ENCODE measurements at places on chromosomes 16 and 17.

GRCh38 chr16:58329135-58329534, 34.3 kb upstream of the PRSS54 start:
- peak; percentile 2 for DNase-seq

DNA sequence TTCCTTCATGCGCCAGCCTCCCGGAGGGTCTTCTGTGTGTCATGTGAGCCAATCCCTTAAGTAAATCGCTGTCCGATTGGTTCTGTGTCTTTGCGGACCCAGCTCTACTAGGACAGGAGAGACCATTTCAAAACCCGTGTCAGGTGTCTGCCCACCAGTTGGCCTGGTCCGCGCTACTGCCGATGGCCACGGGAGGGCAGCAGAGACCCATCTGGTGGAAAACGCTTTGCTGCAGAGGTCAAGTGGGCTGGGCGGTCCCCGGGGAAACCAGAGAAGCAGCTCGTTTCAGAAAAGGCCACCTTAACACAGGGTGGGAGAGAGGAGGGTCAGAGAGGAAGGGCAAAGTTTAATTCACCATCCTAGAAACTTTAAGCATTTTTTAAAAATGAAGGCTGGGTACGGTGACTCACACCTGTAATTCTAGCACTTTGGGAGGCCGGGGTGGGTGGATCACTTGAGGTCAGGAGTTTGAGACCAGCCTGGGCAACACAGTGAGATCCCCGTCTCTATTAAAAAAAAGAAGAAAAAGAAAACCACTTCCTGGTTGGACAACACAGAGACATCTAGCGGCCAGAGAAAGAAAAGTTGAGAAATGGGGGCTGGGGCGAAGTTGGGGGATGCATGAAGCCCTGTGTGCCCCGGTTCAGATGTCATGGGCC, 2.8 kb upstream of the CIBAR2 start:
- DNase-seq, result no peak

DNA sequence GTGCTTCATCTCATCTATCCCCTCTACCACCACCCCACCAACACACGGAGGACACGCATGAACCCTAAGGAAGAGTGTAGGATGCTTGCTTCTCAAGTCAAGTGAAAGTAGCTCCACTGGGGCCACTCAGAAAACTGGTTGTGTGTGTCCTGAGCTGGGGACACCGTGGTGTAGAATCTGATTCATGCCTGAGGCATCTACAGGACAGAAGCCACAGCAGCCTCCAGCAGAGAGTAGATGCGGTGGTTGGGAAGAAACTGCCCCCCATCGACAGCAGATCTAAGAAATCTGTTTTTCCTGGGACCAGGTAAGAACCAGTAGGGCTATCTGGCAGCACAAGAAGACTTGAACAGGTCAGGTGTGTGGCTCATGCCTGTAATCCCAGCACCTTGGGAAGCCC, 51.9 kb upstream of the HLF start:
- no peak for DNase-seq

DNA sequence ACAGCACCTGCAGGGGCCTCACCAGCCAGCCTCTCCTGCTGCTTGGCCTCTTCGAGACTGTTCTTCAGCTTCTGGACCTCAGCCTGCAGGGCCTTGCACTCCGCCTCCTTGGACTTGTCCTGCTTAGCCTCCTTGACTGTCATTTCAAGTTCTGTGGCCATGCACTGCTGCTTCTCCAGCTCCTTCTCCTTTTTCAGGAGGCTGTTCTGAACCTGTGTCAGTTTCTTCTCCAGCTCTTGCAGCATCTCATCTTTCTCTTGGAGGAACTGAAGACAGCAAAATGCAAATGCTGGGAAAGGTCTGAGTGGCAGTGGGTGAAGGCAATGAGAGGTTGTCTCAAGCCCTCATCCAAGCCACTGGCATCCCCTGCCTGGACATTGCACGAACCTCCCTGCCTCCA, 39.1 kb downstream of the DHX38 start:
- no peak for DNase-seq

GRCh38 chr16:30136971-30137605, 14.1 kb upstream of the MAPK3 start:
- no peak for DNase-seq

DNA sequence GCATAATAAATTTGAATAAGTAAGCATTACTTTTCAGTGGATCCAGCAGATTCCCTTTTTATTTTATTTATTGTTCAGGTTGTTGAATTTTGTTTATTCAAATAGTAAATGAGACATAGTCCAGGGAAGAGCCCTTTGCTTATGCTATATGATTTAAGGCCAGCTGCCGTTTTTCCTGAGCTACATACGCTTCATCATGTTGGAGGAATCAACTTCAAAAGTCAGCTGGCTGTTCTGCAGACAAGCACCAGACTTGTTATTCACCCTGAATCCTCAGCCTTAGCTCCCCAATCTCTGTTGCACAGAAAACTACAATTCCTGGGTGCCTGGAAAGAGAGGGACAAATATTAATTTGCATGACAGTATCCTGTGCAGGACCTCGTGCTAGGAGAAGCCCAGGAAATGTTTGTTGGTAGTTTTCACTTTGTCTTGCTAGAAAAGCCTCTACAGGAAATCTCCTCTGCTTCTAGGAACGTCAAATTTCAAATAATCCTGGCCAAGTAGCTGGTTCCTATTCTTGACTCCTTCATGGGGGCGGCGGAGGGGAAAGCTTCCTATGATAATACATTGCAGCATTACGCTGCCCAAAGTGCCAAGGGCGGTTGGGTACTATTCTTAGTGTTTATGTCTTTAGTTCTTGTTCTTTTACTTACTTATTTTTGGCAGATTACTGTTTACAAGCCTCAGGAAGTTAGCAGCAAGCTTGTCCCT, 101.6 kb downstream of the PRKCA start:
- no peak for DNase-seq

DNA sequence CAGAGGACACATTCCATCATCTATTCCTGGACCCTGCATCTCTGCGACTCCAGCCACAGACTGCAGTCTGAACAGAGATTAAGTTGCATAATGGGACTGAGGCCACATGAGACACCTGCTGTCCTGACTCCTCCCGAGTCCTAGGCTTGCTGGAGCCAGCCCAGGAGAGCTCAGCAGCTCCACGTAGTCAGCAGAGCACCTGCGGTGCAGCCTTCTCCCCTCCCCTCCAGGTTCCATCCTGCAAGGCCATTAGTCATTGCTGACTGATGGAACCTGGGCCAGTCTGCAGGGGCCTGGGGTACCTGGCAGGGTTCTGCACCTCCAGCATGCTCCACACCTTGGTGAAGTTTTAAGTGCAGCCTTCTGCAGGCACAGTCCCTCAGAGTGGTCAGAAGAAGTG, 76.7 kb downstream of the PLD6 start:
- no peak for DNase-seq

- no peak for DNase-seq
Observed at GRCh38 chr17:72049914-72050313, 70.9 kb upstream of the SOX9 start.

DNA sequence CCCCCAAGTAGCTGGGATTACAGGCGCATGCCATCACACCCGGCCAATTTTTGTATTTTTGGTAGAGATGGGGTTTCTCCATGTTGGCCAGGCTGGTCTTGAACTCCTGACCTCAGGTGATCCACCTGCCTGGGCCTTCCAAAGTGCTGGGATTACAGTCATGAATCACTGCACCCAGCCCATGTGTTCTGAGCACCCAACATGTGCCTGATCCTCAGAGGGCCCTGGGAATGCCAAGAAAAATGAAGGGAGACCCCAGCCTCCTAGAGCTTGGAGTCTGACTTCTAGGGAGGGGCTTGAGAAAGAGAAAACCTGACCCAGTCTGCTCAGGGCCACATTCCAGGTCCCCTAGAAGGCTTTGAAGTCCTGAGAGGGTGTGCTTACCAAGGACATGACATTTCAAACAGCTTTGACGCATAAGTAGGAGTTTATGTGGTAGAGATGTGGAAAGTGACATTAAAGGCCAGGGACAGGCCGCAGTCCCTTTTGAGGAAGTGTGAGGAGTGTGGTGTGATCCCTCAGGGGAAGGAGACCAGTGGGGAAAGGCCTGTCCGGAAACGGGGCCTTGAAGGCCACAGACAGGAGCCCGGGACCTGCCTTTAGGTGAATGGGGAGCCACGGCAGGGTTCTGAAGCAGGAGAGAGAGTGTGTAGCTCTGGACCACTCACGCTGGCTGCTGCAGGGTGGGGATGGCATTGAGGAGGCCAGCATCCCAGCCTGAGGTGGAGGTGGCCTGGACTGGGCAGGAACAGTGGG, 1.1 kb upstream of the CCL22 start:
- DNase-seq, result no peak

GRCh38 chr17:30517786-30518185, 40.6 kb downstream of the GOSR1 start:
- no peak for DNase-seq

GRCh38 chr17:76469076-76469990, 1.9 kb downstream of the AANAT start:
- no peak for DNase-seq

GRCh38 chr16:52318302-52319009, 228.5 kb downstream of the TOX3 start:
- no peak for DNase-seq

GRCh38 chr17:77691216-77692085, 267.1 kb upstream of the TNRC6C start:
- DNase-seq, result no peak

GRCh38 chr16:19344224-19344801, 58.8 kb downstream of the CLEC19A start:
- DNase-seq, result no peak

DNA sequence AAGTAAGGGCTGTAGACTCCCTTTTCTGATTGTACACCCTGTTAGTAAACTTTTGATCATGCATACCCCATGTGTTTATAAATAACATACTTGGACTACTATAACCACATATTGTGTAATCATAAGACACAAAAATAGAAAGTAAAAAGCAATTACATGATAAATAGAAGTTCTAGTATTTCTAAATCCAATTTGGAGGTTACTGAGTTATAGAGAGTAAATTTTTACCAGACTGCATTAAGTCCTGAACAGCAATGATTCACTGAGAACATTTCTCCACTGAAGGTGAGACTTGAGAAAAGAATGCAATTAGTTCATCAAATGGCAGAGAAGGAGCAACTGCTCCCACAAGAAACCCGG, 7.7 kb upstream of the TBKBP1 start:
- no peak for DNase-seq

GRCh38 chr17:48505788-48506187, 25.0 kb downstream of the HOXB1 start:
- DNase-seq, result no peak

DNA sequence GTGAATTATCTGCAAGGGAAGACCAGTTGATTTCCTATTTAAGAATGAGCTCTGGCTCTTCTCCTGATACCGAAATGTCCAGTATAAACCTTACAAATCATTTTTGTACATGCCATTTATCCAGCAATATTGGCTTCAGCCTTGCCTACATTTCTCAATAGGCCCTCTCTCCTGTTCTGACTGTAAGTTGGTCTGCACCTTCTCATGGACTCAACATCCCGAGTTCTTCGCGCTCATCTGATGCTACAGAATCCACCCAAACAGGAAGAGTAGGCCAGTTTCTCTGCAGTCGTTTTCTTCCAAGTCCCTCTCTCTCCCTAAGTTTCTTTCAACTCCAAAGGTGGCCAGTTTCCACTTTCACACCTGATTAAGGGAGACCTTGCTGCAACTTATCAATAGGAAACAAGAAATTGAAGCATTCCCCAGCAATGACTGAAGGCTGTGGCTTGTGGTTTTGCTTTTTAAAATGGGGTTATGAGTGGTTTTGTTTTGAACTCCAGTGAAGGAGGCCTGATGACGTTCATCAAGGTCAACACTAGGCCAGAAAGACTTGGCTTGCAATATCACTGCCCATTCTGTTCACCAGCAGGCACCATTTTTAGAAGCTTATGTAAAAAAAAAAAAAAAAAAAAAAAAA, 383.0 kb downstream of the MAF start:
- no peak for DNase-seq

DNA sequence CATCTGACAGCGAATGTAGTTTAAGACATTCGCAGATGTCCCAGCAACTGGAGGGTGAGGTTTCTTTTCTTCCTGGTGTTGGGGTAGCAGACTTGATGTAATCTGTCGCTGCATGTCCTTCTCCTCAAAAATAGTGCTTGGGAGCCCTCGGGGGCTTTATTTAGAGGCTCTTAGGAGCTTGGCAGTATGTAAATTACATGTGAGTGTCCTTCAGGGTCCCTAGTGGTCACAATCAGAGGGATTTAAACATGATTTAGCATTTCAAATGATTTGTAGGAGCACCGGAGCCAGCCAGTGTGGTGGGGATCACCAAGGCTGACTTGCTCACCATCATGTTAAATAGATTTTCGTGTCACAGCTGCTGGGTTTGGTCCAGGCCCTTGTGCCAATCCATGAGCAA, 8.8 kb upstream of the SALL1 start:
- DNase-seq, result no peak

- no peak for DNase-seq
Observed at GRCh38 chr17:13776027-13776551, 174.4 kb upstream of the HS3ST3A1 start.

DNA sequence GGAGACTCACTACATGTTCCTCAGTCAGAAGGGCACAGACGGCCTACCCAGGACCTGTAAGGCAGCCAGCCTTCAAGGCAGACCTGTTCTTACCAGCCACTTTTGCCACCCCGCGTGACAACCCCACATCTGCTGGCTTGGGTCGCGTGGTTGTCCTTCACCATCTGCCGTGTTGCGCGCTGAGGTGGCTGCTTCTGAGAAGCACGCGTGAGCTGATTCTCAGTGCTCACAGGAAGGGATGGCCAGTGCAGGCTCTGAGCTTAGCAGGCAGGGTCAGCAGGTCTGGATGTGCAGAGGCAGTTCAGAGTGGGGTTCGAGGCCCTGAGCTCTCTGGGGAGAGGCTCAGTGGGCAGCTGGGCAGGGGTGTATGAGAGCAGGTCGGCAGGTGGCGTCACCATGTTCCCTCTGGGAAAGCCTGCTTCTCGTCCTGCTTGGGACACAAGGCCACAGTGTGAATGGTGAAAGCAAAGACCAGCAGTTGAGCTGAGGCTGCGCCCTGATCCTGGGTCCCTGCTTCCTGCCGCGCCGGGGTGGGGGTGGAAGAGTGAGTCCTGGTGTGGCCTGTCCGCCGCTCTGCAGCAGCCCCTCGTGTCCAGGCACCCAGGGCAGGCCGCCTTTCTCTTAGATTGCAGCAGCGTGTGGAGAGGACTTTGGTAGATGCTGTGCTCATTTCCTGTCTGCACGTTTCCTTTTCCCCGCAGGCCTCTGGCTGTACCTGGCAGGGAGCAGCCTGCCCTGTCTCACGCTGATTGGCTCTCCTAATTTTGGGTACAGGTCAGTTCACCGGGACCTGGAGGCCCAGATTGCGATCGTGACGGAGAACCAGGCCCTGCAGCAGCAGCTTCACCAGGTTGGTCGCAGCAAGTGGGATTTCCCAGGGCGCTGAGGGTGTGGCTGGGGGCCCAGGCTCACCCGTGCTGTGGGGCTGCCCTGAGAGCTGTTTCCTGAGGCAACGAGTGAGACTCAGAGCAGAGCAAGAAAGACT, 36.0 kb downstream of the PGS1 start:
- DNase-seq, result no peak

GRCh38 chr16:12317121-12317810, 340.7 kb downstream of the SNX29 start:
- DNase-seq, result no peak

- no peak for DNase-seq
Observed at GRCh38 chr17:68584581-68585303, 16.4 kb downstream of the FAM20A start.

GRCh38 chr16:71837150-71837549, 8.6 kb upstream of the ATXN1L start:
- DNase-seq, result no peak

- no peak for DNase-seq
Observed at GRCh38 chr17:976312-976711, 3.3 kb downstream of the NXN start.

GRCh38 chr16:26317885-26318284, 626.1 kb downstream of the HS3ST4 start:
- DNase-seq, result no peak

Measured in non-pigmented ciliary epithelial cell (primary cell).